ENCODE measurements at places on chromosomes 7 and 10.

GRCh38 chr10:114151486-114151885, 22.5 kb downstream of the CCDC186 start:
- DNase-seq, result peak; percentile 76

DNA sequence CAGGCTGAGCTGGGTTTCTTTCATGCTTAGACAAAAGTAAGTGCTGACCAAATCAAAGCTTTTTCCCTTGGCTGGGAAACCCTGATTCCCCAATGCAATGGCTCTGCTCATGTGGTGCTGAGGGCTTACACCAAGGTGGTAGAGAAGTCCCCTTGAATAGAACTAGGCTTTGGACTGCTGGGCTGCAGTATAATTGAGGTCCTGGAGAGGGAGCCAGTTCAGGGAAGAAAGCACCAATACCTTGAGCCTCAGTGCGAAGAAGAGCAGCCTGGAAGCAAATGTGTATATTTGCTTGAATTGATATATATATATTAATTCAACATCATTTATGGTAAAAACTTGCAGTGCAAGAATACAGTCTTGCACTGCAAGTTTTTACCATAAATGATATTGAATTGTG, 391.1 kb downstream of the RPS24 start:
- no peak for DNase-seq

DNA sequence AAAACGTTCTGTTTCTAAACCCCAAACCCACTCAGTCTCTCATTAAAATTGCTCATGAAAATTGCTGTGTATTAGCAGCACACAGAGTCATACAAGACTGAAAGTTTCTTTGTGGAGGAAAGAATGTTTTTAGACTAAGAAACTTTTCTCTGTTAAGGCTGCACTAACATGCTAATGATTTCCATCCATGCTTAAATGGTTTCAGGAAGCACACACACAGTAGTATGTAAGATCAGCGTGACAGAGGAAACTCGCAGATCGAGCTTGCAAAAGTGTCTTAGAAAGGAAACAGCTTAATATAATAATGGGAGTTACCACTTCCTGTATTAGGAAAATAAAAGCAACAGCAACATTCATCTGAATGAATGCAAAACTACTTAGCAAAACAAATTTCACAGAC, 112.7 kb downstream of the ICA1 start:
- no peak for DNase-seq

- DNase-seq, result peak; percentile 31
These were observed 459 bp upstream of the FEZF1 start for GRCh38 chr7:122304996-122305421.

DNA sequence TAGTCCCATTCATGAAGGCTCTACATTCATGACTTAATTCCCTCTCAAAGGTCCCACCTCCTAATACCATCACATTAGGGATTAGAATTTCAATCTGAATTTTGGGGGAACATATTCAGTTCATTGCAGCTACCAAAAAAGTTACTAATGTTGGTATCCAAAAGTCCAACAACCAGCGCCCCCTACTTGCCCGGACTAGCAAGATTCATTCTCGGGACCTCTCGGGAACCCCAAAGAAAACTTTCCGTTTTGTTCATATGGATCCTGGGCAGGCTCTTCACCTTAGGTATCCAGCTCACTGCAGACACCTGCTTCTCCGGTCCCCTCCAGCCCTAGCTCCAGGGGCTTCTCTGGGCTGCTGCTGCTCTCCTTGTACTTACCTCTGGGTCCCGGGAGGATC, 8.9 kb upstream of the GRK5 start:
- DNase-seq, result no peak

DNA sequence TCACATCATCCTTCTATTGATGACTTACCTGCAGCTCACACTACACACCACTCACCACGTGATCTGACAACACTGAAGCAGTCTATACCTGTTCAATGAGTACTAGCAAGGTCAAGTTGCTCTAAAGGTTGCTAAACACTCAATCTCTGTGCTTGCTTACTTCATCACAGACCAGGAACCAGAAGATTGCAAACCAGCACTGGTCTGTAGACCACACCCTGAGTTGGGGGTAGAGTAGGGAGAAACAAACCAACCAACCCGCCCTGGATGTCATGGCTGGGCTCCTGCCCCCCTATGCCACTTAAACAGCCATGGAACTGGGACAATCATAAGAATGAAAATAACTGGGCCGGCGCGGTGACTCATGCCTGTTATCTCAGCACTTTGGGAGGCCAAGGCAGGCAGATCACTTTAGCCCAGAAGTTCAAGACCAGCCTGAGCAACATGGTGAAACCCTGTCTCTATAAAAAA, 19.6 kb downstream of the DLG5 start:
- no peak for DNase-seq

DNA sequence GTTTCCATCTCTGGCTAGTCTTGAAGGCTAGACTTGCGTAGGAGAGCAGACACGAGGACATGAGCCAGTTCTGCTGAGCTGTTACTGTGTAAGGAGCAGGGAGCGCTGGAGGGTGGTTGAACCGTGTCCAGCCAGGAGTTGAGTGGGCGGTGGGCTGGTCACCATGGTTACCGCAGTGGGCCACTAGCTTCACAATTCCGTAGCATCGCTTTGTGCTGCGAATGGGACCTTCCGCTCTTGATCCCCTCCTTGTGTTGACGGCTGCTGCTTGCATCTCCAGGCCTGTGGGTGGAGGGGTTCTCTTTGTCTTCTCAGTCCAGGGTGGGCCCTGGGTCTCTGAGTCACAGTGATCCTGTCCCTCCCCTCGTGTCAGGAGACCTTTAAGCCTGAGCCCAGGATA, 49.4 kb upstream of the OCM start:
- DNase-seq, result no peak

- no peak for DNase-seq
These were observed 645.0 kb downstream of the SORCS1 start for GRCh38 chr10:106519376-106520030.

- no peak for DNase-seq
These were observed 65.1 kb downstream of the SFMBT2 start for GRCh38 chr10:7345717-7346116.

DNA sequence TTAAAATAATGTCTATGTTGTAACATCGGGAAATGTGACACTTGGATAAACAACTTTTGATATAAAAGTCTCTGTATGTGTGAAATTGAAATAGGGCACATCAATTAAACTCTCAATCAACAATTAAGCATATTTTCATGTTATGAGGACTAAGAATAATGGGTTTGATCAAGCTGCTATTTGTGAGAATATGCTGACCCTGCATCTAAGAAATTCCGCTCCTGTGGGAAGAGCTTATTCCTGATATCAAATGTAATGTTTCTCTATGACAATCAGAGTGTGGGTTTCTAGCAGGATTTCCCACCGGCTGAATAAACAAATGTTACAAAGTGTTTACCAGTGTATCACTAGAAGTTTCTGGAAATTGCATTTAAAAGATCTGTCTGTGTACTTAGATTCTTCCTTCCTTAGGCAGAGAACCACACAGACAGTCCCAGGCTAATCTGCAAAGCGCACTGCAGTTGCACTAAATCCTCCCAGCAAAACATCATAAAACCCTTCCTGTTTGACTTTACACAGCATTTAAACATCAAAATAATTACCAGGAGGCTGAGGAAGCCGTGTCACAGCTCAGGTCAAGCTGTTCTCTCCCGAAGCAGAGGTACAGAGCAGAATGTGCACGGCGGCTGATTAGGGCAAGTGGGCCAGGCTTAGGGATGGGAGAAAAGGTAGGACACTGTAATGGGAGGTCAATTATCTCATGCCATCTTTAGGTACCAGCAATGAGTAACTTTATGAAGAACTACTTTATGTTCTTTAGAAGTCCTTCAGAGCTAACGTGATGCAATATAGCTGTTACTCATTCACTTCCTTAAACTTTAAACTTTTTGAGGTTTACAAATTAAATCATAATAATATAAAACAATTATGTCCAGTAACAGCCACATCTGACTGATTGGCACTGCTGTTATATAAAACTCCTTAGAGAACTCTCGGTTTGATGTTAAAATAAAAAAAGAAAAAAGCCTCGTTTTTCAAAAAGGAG, 109.1 kb upstream of the CTTNBP2 start:
- DNase-seq, result no peak

DNA sequence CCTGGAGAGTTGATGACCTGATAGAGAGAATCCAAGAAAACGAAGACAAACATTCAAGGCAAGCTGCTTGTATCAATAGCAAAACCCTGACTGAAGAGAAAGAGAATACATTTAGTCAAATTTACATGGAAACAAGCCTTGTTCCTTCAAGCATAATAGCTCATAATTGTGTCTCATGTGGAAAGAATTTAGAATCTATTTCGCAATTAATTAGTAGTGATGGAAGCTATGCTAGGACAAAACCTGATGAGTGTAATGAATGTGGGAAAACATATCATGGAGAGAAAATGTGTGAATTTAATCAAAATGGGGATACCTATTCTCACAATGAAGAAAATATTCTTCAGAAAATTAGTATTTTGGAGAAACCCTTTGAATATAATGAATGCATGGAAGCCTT, 18.0 kb downstream of the RBAK start:
- DNase-seq, result no peak

GRCh38 chr10:33556620-33557019, 222.2 kb upstream of the NRP1 start:
- DNase-seq, result no peak

DNA sequence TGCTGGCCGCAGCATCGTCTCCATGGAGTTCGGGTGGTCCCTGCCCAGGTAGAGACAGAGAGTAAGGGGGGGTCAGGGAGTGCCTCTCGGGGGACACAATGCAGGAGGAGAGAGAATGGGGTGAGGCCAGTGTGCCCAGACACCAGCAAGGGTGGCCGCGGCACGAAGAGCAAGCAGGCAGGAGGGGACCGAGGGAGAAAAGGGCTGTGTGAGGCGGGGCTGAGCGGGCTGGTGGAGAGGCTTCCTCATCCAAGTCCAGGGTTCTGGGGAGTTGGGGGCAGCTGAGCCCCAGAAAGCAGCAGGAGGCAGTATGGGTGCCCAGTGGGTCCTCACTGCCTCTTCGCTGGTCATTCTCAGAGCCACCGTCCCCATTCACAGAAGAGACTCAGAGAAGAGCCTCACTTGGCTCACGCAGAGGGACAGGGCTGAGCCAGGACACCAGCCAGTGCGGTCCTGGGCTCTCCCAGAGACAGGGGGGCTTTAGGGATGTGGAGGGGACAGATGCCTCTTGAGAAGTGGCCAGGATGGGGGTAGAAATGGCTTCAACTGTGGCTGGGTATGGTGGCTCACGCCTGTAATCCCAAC, 78.9 kb downstream of the MICALL2 start:
- DNase-seq, result no peak

- no peak for DNase-seq
These were observed 116.7 kb upstream of the C7orf33 start for GRCh38 chr7:148473703-148474480.

DNA sequence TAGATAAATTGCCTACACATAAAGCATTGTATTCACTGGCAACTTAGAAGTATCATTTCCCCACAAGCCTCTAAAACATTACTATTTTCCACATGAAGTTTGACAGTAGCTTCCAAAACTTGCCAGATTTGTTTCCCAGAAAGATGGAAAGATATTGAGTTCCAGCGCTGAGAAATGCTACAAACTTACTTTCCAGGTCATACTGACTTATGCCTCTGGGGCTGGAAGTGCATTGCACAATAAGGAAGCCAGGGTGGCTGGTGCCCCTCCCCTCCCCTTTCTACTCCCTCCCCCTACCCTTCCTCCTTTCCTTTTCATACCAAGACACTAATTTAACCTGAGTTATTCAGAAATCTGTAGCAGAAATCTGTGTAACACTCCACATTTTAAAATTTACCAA, 212.6 kb downstream of the WDR37 start:
- DNase-seq, result no peak

- DNase-seq, result no peak
These were observed 14.1 kb downstream of the ZNF398 start for GRCh38 chr7:149161241-149161848.

GRCh38 chr7:68688416-68689086, 909.7 kb upstream of the AUTS2 start:
- no peak for DNase-seq

GRCh38 chr10:116845823-116846222, 3.5 kb upstream of the ENO4 start:
- no peak for DNase-seq

- DNase-seq, result peak; percentile 38
These were observed 65.4 kb downstream of the CDK14 start for GRCh38 chr7:90661290-90662151.

DNA sequence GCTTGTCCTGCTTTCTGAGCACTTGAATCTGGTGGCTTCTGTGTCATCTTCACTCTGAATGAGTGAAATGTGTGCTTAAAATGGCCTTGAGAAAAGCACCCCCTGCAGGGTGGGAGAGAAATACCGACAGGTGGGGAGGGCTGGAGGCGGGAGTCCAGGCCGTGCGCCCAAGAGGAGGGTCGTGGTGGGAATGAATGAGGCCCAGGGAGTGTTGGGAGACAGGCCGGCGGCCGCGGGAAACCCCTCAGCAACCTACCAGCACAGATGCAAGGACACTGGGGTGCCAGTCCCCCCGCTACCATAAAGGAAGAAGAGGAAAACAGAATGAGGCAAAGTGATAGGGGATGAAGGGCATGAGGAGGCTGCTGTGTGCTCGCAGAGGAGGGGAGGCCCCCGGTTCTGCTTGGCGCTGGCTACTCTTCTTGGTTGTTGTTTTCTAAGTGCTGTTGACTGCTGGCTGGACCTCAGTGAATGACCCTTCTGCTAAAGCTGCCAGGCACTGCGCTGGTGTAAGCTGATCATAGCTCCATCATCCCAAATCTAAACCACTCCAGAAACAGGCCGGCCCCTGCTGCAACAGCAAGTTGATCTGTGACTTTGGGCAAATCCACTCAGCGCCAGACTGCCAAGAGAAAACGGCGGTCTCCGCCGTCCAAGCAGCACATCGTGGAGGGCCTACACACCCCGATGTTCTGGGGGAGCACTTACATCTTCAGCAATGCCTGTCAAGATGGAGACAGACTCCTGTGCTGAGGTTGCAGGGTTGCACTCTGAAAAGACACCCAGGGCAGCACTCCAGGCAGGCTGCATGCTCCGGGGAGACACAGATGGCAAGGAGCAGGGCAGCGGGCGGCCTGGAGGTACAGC, 378.5 kb downstream of the DNAJB6 start:
- DNase-seq, result no peak

- no peak for DNase-seq
These were observed 44.4 kb downstream of the PFKFB3 start for GRCh38 chr10:6247041-6247712.

- DNase-seq, result no peak
These were observed 2.0 kb upstream of the SFTPA1 start for GRCh38 chr10:79608505-79609375.

- DNase-seq, result no peak
These were observed 80.6 kb upstream of the TBX20 start for GRCh38 chr7:35334506-35334905.

GRCh38 chr10:88791924-88792323, 10.6 kb upstream of the LIPM start:
- peak; percentile 53 for DNase-seq

GRCh38 chr10:49518982-49519578, 19.8 kb downstream of the ERCC6 start:
- DNase-seq, result peak; percentile 71

GRCh38 chr10:71314028-71314693, 4.9 kb upstream of the SLC29A3 start:
- peak; percentile 87 for DNase-seq

DNA sequence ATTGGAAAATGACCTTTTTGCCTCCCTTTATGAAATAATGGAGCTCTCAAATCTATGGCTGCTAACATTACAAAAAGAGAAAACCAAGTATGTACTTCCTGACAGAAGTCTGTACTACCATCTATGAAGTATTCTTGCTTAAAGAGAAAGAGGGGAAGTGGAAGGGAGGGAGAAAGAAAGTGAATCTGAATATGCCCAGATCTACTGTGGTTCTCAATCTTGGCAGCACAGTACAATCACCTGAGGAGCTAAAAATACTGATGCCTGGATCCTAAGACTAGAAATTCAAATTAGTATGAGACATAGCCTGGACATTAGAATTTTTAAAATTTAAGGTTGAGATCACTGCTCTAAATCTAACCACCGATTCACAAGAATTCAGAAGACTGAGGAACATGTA, 85.2 kb downstream of the IGF2BP3 start:
- no peak for DNase-seq

Data from AG20443 (cell line).